SHP77 treated with DMSO at 0.1 percent for 48 hours (cell line): ENCODE measurements at places on chromosomes 12 and 14.

DNA sequence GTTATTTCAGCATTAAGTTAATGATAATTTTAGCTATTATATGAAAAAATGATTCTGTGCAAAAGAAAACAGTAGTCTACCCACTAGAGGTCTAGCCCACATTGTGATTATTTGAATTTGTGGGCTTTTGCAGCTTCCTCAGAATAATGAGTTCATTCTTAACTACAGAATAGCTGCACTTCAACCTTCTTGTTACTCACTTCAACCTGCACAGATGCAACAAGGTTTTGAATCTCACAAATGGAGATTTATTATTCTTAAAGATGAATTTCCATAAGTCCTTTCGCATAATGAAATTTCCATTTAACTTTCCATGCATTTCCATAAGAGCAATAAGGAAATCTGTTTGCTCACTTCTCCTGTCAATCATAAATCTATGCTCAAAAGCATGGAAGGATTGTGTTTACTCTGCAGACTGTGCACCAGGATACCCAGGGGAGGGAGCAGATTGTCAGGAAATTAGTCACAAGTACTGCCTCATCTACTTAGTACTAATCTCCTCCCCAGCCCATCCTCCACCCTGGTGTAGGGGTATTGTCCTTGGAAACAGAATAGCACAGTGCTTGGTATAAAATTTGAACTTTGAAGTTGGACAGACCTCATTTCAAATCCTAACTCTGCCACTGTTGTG, 24.1 kb downstream of the PTGER2 start:
- DNase-seq, result no peak

DNA sequence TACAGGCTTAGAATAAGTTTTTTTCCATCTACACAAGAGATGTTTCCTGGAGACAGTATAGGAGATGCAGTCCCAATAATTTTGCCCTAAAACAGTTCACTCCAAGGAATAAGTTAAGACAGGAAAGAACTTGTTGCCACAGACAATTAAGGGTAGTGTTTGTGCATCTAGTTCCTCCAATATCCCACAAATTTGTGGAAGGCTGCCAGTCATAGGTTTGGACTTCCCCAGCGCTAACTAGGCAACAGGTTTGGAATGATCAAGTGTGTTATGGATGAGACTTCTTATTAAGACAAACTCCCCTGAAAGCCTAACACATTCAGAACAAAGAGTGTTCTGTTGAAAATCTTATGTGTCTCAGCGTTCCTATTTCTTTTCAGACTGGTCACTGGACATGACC, 611.0 kb downstream of the CCER1 start:
- no peak for DNase-seq

GRCh38 chr14:99232714-99233214, 39.2 kb downstream of the BCL11B start:
- DNase-seq, result no peak

DNA sequence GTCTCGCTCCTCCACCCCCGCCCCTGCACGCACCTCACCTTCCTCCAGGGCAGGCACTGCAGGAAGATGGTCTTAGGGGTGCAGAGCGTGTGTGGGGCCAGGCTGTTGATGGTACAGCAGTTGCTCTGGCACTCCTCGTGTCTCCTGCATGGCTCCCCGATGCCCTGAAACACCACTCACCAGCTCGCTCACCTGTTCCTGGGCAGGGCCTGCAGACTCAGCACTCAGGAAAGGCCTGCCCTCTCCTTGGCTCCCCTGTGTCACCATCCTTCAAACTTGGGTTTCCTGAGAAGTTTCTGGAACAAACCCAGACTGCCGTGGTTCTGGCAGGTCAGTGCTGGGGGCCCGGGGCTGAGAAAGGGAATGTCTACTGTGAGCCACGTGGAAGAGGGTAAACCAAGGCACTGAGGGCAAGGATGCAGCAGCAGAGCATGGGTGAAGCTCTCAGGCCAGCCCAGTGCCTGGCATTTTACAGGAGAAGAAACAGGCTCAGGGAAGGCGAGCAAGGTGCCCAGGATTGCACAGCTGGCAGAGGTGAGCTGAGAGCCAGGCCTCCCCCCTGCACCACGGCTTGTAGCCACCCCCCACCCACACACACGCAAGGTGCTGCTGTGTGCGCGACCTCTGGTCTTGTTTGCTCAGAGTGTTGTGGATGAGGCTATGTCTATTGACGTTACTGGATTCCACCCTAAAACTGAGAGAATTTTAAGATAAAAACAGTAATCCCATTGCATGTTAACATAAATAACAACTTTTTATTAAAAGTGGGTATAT, 5.5 kb downstream of the LRCOL1 start:
- no peak for DNase-seq

- DNase-seq, result no peak
Observed at GRCh38 chr14:55133416-55133815, 4.4 kb downstream of the LGALS3 start.

GRCh38 chr12:104695453-104696148, 238.9 kb downstream of the CHST11 start:
- DNase-seq, result peak; percentile 10
